ENCODE measurements at places on chromosomes 4 and X. TPM values are rescaled to one million over a fixed set of nuclear protein-coding genes. Genes with fewer than 3 reads are reported as not detected.

GRCh38 chr4:3834663-3835521 lies 68.7 kb downstream of the ADRA2C start:
- no peak for DNase-seq

GRCh38 chrX:16250296-16250695 lies 83.0 kb downstream of the MAGEB17 start:
- no peak for DNase-seq

GRCh38 chr4:128827296-128827695 lies 17.8 kb downstream of the JADE1 start:
- DNase-seq = no peak

DNA sequence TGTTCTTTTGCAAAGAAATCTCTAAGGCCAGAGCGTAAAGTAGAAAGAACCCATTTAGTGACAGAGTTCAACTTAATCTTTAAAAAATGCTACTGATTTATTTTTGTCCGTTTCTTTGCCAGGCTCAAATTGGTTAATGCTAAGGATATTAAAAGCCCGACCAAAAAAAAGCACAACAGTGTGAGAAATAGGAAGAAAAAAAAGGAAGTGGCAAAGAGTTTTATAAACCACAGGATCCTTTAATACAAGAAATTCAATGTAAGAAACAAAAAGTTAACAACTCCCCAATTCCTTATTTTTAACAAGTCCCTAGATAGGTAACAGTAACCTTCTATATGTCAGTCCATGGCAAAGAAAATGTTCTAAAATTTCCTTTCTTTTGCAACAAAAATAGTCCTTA lies 480.4 kb downstream of the ACTRT1 start:
- DNase-seq = no peak

DNA sequence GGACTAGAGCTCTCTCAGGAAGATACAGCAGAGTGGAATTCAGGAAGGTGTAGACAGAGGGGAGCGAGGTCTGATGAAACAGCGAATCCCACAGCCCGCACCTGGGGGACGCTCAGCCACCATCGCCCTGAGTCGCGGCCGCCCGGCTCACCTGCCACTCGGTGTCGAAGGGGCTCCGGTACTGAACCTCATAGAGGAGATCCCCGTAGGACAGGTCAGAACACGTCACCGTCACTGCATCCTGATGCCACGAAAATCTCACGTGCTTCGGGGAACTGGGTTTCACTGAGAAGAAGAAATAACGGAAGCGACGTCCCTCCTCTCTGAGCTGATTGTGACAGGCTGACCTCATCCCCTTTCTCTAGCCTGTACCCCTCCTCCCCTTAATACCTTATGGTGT lies 10.2 kb downstream of the CRLF2 start:
- no peak for DNase-seq

- no peak for DNase-seq
These were observed 26.3 kb upstream of the ACTRT1 start for GRCh38 chrX:128078545-128078944.

DNA sequence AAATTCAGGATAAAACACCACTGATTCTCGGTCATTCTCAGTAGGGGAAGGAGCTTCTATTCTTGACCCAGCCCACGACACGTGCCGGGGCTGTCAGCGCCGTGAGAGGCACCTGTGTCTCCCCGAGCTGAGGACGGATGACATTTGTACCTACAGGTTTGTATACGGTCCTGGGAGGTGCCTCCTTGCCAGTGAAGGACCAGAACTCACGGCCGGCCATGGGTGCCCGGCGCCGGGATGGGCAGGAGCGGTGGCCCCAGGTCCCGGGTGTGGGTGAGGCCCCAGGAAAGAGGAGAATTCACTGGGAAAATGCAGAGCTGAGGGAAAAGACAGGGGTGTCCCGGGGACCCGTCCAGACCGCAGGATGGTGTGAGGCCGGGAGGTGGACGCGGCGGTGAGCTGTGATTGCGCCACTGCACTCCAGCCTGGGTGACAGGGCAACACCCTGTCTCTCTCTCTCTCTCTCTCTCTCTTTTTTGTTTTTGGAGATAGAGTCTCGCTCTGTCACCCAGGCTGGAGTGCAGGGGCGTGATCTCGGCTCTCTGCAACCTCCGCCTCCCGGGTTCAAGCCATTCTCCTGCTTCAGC lies 48.9 kb upstream of the PPP2R3B start:
- no peak for DNase-seq

- no peak for DNase-seq
These were observed 191.0 kb downstream of the PRDM5 start for GRCh38 chr4:120731561-120731960.

GRCh38 chr4:26807330-26807729 lies 53.3 kb upstream of the STIM2 start:
- DNase-seq = no peak

- DNase-seq = no peak
These were observed 18.3 kb downstream of the CD99L2 start for GRCh38 chrX:150879855-150880807.

GRCh38 chr4:105963461-105964400 lies 68.5 kb downstream of the NPNT start:
- DNase-seq = no peak

DNA sequence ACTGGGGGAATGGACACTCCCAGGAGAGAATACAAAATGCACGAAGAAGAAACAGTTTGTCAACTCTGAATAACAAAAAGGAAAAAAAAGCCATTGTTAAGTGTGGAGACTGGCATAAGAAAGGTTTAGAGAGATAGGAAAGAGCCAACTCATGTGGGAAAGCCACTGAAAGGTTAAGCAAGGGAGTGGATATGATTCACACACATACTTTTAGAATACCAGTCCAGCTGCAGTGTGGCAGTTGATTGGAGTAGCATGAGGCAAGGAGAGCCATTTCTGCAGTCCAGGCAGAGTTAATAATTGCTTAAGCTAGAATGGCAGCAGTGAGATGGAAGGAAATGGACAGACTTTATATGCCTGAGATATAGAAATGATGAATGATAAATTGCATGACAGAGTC lies 36.9 kb upstream of the ADAD1 start:
- DNase-seq = no peak

GRCh38 chr4:53863736-53864365 lies 200.6 kb downstream of the CHIC2 start:
- no peak for DNase-seq

DNA sequence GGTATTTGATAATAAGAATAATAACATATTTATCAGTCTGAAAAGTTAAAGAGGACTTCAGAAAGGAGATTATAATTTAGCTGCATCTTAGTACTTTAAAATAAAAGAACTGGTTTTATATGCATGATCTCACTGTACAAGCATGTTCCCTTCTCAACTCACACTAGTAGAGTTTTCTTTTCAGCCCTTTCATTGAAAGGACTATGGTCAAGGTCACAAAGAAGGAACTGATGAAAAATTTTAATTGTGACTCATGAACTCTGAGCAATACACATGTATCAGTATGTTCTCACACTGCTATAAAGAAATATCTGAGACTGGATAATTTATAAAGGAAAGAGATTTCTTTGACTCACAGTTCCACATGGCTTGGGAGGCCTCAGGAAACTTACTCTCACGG lies 73.7 kb upstream of the NDST4 start:
- DNase-seq = no peak

DNA sequence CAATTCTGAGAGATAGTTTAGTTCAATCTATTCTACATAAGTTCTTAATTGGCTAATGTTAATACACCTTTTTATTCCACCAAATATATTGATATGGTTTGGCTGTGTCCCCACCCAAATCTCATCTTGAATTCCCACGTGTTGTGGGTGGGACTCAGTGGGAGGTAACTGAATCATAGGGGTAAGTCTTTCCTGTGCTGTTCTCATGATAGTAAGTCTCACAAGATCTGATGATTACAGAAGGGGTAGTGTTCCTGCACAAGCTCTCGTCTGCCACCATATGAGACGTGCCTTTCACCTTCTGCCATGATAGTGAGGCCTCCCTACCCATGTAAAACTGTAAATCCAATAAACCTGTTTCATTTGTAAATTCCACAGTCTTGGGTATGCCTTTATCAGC lies 11.3 kb downstream of the PPA2 start:
- DNase-seq = no peak

DNA sequence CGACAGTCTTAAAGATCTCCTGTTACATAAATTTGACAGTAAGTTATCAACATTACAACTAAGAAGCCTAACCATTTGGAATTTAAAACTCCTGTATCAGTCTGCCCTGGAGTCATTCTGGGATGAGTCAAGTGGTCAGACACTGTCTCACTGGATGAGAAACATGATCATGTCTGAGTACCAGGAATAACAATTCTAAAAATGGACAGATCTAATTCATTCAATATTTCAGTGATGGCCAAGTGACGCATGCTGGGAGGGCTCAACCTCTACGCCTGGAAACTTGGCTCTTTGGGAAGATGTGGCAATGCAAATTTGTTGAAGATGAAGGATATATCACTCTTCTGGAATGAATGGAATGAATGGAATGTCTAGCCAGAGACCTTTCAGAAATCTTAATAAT lies 1427.2 kb downstream of the STIM2 start:
- DNase-seq = no peak

- no peak for DNase-seq
These were observed 1.5 kb downstream of the USP38 start for GRCh38 chr4:143186212-143186611.

- no peak for DNase-seq
These were observed 110.5 kb downstream of the ANXA3 start for GRCh38 chr4:78661921-78662521.

DNA sequence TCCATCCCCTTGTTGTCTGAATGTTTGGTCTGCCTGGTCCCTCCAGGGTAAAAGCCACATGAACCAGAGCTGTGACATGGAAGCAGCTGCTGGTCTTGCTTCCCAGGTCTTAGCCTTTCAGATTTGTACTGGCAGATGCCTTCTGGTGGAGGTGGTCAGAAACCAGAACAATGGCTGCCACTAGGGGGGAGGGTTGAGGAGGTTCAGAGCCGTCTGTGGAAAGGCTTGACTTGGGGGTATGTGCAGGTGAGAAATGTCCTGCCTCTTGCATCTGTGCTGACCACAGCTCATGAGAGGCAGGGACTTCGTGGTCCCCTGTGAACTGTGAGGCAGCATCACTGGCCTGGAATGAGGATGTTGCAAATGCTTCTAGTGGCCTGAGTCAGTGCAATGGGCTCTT lies 144.2 kb upstream of the WDR1 start:
- DNase-seq = no peak

DNA sequence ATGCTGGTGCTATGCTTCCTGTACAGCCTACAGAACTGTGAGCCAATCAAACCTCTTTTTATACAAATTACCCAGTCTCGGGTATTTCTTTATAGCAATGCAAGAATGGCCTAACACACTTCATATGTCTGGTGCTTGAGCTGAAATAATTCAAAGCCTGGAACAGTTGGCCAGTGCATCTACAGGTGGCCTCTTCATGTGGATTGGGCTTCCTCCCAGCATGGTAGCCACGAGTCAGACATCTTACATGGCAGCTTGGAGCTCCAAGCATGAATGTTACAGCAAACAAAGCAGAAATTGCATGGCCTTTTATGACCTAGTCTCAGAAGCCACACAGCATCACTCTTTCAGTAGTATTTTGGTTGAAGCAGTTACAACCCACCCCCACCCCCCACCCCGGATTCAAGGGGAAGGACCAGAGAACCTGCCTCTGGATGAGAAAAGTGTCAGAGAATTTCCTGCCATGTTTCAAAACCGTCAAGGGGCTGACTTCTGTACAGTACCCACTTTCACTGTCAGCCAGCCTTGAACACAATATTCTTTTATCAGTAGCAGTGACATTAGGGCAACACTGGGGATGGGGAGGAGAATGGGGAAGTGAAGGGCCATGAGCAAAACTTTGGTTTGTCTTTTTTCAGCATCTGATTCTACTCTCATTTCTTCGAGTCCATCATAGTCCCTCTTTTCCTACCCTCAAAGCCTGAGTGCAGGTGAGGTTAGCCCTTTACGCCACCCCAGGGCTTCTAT lies 368.7 kb downstream of the BCOR start:
- DNase-seq = no peak

GRCh38 chr4:96986816-96987215 lies 1146.9 kb downstream of the PDHA2 start:
- DNase-seq = no peak

GRCh38 chr4:166195101-166195500 lies 322.1 kb downstream of the TLL1 start:
- no peak for DNase-seq

GRCh38 chr4:93791570-93792195 lies 36.9 kb upstream of the ATOH1 start:
- DNase-seq = peak; percentile 70

- DNase-seq = no peak
These were observed 57.3 kb upstream of the STIM2 start for GRCh38 chr4:26803211-26803861.

DNA sequence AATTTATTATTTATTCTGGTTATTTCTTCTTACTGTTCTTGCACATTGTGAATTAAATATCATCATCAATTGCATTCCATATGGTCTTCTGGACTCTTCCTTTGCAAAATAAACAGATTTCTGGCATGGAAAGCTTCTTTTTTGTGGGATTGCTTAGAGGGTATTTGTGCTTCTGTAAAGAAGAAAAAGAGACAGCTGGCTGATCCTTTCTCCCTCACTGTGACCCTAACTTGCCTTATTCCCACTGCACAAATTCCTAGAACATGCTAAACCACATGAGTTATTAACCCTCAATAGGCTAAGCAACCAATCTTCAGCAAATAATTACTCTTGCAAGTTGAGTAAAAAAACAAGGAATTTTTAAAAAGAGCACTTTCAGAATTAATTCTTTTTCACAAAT lies 23.8 kb upstream of the LRCH2 start:
- DNase-seq = no peak

DNA sequence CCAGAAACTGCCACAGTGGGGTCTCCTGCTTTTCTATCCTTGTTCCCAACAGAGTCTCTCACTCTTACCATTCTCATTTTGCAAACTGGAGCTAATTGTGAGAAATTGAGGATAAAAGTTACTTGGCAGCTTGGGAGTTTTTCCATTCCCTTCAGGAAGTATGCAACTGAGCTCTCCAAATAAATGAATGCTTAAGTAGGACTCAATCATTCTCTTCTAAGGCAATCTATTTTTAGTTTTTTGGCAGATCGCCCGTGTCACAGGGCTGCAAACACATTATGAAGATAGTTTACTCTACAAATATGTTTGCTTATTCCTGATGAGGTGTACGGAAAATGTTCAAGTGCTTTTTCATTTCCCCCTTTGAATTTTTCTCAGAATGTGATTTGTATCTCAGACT lies 5.3 kb downstream of the ASB11 start:
- DNase-seq = no peak

- no peak for DNase-seq
These were observed 94.0 kb upstream of the TEX13A start for GRCh38 chrX:105314458-105314857.

Gene SYTL5
- total RNA-seq = 0.38 TPM

Gene DCLK2
- 0.37 TPM for total RNA-seq

Gene KLHL8
- total RNA-seq = 8.1 TPM

Gene AKAP14
- 1.3 TPM for total RNA-seq

Gene RASGEF1B
- 4.7 TPM for total RNA-seq

Gene MMGT1
- total RNA-seq = 20.5 TPM

Gene ETNPPL
- 3.9 TPM for total RNA-seq

Gene HEPH
- 41.4 TPM for total RNA-seq

Gene CXCL11
- total RNA-seq = 0.33 TPM

Gene DGKK
- 19.2 TPM for total RNA-seq

Gene PRRG3
- 5.4 TPM for total RNA-seq

Gene UNC5C
- total RNA-seq = 1.3 TPM

Gene NALF2
- total RNA-seq = 16.1 TPM
